Cardiac muscle cell (in vitro differentiated cells and primary cell): ENCODE measurements at places on chromosomes 5 and 9. TPM values are rescaled to one million over a fixed set of nuclear protein-coding genes. Genes with fewer than 3 reads are reported as not detected.

GRCh38 chr9:130672466-130672865 lies 8.1 kb downstream of the PRDM12 start:
- no peaks in the 10 kb centered on the region for H3K4me1 ChIP-seq
- no peak overlapping the region for H3K27ac ChIP-seq
- no peak overlapping the region for H3K4me3 ChIP-seq
- DNase-seq: no peak
- peaks cover 60% of the 10 kb centered on the region for H3K27me3 ChIP-seq
- H3K36me3 ChIP-seq: no peaks in the 10 kb centered on the region

GRCh38 chr5:1709171-1709803 lies 90.3 kb downstream of the MRPL36 start:
- no peak overlapping the region for H3K4me3 ChIP-seq
- no peaks in the 10 kb centered on the region for H3K27me3 ChIP-seq
- H3K36me3 ChIP-seq: no peaks in the 10 kb centered on the region
- no peak overlapping the region for H3K27ac ChIP-seq

BNC2 gene
- 0.54 and 3.2 TPM in 2 replicates for total RNA-seq

FAF2 gene
- 24.0 and 26.1 TPM in 2 replicates for total RNA-seq

STPG3 gene
- total RNA-seq: 0.95 TPM in 1 of 2 replicates, not detected in the other
